ENCODE measurements at places on chromosomes 11 and 22. TPM values are rescaled to one million over a fixed set of nuclear protein-coding genes. Genes with fewer than 3 reads are reported as not detected.

The CBX7 gene
- polyA plus RNA-seq = 1.6 TPM

The MRGPRF gene
- 0.02 TPM for polyA plus RNA-seq

The CD59 gene
- polyA plus RNA-seq = 1,403 TPM

The RTN4R gene
- 2.5 TPM for polyA plus RNA-seq

GRCh38 chr11:85845124-85845631, 10.0 kb upstream of the CCDC83 start:
- DNase-seq = no peak

The RASL10A gene
- not detected for polyA plus RNA-seq

The ACTN3 gene
- not detected for polyA plus RNA-seq

- DNase-seq = no peak
Measured at GRCh38 chr11:76782531-76783293, 444 bp upstream of the TSKU start.

DNA sequence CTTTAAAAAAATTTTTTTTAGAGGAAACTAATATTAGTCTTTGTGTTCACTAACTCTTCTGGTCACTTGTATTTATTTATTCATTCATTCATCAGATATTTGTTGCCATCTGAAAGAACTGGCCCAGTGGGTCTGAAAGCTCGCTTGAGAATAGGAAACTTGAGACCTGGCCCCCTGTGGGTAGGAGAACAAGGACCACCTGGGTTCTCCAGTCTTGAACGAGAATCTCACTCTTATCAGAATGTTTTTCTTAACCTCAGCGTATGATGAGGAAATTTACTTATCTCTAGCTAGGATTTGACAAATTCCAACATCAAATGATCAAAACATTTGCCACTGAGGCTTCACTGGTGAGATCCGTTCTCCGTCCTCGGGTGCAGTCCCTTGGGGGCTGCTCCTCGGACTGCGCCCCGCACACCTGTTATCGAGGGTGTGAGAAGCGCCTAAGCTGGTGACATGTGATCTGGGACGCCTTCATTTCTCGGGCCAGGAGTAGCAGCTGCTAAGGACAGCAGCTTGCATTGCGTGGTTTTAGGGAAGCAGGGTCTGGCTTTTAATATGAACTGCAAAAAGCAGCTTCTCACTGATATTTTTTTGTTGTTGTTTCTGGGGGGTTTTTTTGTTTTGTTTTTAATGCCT, 6.3 kb downstream of the C22orf31 start:
- no peak for DNase-seq

DNA sequence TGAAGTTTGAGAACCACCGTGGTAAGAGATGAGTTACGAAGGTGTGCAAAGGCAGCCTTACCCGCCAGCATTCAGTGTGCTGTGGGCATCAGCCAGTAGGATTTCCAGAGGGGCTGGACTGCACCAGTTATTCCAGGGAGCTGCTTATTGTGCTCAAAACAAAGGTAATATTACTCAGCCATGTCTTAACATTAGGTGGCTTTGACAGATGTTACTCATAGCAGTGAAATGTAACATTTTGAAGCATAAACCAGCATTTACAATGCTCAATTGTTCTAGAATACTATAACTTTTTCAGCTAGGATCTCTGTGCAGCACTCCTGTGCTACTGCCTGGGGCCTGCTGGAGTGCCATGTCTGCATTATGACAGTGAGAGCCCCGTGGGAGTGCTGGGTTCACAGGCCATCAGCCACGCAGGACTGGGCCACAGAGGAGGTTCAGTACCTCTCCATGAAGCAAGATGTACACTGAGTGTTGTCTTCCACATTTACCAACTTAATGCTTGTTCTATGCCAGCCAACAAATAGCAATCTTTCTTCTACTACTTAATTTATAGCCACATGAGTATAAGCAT, 238.1 kb downstream of the CADM1 start:
- no peak for DNase-seq

GRCh38 chr22:16847271-16847670, 22.1 kb upstream of the XKR3 start:
- no peak for DNase-seq

DNA sequence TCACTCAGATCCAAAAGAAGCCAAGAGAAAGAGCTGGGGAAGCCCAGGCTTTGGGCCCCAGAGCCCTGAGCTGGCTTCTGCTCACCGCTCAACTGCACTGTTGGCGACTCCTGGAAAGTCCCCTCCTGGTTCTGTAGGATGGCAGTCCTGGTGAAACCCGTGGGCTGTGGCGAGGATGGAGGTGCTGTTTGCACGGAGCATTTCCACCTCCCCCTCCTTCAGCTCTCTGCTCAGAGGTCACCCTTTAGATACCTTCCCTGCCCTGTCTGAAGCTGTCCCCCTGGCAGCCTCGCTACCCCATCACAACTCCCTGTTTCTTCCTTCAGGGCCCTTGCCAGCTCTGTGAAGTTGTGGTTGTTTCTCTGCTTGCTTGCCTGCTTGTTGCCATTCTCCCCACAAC, 97.8 kb downstream of the MYO18B start:
- no peak for DNase-seq

The MUC5AC gene
- polyA plus RNA-seq = not detected

DNA sequence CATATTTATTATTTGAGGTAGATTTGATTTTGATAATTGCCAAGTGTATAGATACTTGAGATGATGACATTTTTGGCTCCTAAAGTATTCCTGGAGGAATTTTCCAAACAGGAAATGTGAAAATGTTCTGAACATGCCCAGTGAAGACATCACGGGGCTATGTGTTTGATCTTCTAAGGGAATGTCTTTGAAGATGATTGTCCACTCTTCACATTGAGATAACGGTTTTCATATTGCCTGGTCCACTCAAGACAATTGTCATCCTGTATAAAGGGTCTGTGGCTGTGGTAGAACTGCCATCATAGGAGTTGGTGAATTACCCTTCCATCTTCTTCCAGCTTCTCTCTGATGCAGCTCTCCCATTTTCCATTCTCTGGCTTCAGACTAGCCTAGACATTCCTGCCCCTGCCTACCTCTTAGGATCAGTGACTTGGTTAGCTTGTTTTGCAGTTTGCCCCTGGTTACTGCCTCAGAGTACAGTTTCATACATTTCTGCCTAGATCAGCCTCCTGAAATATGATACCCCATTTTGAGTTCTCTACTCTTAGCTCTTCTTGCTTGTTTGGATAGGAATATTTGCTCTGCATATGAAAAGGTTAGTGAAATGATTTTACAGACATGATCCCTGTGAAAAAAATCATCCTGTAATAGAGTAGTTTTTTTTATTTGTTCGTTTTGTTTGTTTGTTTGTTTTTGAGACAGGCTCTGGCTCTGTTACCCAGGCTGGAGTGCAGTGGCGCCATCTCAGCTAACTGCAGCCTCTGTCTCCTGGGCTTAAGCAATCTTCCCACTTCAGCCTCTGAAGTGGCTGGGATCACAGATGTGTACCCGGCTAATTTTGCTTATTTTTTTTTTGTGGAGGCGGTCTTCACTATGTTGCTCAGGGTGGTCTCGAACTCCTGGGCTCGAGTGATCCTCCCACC, 111.4 kb upstream of the SORL1-AS1 start:
- DNase-seq = no peak

DNA sequence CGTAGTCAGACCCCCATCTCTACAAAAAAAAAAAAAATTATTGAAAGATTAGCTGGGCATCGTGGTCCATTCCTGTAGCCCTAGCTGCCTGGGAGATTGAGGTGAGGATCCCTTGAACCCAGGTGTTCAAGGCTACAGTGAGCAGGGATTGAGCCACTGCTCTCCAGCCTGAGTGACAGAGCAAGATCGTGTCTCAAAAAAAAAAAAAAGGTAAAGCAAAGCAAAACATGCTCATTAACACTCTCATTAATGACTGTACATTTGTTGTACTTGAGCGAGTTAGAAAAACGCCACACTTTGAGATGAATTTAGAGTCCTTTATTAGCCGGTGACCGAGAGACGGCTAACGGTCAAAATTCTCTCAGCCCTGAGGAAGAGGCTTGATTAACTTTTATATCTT, 6.2 kb upstream of the SERHL2 start:
- no peak for DNase-seq
